ENCODE measurements at places on chromosomes 6 and 20. TPM values are rescaled to one million over a fixed set of nuclear protein-coding genes. Genes with fewer than 3 reads are reported as not detected.
A peak's percentile ranks its signal among the peaks of the same experiment; 100 is the strongest.

DNA sequence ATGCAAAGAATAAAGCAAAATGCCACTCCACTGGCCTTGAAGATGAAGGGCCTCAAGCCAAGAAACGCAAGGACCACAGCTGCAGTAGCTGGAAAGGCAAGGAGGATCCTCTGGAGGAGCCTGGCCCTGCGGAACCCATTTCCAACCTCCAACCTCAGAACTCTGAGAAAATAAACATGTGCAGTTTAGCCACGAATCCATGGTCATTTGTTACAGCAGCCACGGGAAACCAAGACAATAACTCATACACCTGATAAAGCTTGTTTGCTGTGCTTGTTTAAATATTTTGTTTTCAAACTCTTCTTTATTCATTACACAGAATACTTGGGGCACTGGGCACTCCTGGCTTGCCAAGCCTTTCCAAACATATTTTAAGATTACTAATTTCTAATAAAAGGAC lies 10.4 kb downstream of the SERPINB6 start:
- peaks cover 3% of the 10 kb centered on the region for H3K36me3 ChIP-seq
- H3K27me3 ChIP-seq = no peaks in the 10 kb centered on the region
- peaks cover 4% of the 10 kb centered on the region for H3K4me1 ChIP-seq
- no peak overlapping the region for H3K4me3 ChIP-seq

GRCh38 chr20:57922083-57922482 lies 212.3 kb upstream of the PMEPA1 start:
- DNase-seq = no peak
- H3K4me3 ChIP-seq = no peak overlapping the region
- no peaks in the 10 kb centered on the region for H3K27me3 ChIP-seq
- H3K4me1 ChIP-seq = no peaks in the 10 kb centered on the region
- no peak overlapping the region for H3K27ac ChIP-seq

DNA sequence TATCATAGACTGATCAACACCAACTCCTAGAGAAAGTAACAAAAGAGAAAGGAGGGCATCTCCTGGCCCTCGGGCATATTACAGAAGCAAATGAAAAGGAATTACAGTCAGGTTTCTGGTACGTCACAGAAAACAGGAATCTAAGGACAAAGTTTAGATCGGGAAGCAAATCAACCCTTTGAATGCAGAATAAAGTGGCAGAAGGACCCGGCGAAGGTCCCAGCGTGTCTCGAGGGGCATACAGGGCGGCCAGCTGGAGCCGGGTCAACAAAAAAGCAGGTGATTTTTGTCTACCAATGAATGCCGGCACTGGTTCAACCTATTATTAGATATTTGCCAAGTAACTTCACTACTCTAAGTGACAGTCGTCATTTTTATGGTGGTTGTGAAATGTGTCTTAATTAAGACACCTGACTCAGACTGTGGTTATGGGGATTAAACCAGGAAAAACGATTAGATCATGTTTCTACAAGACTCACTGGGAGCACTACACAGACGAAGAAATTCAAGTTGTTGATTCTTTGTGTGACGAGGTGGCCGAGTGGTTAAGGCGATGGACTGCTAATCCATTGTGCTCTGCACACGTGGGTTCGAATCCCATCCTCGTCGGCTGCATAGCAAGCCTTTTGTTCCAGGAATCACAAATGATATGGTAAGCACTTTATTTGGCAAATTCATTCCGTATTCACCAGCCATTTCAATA lies 12.4 kb upstream of the ZSCAN9 start:
- peaks cover 31% of the 10 kb centered on the region for H3K4me1 ChIP-seq
- peak overlapping the region; percentile 1 for H3K4me3 ChIP-seq
- H3K36me3 ChIP-seq = no peaks in the 10 kb centered on the region
- peak; percentile 32 for DNase-seq

DNA sequence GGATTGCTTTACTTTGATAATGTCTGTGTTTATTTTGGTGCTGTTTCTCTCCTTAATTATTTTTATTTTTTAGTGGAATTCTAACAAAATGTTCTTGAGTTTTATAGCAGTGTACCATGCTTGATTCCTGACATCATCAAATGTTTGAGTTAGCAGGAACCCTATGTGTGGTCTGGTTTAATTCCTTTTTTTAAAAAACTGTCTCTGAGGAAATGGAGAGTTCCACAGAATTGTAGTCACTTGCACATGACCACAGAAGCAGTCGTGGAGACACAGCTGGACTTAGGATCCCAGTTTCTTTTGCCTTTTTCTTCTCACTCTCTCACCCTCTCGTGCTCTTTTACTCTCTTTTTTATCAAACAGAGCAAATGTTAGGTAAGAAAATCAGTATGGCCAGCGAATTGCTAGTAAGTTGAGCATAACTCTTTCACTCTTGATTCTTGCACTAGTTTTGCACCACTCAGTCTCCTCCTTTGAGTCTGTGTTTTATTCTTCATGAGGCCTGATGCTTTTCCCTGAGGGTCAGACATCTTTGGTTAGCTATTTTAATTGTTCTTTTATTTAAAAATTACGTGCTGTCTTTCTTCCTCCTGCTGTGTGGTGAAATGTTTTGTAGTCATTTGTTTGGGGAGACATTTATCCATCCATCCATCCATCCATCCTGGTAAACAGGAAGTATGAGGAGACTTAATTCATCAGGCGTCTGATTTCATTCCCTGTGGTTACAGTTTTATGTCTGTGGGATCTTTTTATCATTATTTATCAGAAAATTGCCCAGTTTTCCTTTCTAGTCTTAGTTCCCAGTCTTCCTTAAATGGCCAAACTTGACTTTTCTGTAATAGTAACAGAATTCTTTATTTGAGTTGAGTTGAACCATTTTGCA lies 83.0 kb downstream of the SCAF8 start:
- peaks cover 25% of the 10 kb centered on the region for H3K4me1 ChIP-seq
- no peak for DNase-seq
- H3K27me3 ChIP-seq = no peaks in the 10 kb centered on the region
- no peak overlapping the region for H3K4me3 ChIP-seq
- H3K27ac ChIP-seq = no peak overlapping the region

CDC25B gene
- total RNA-seq = 77.3 TPM

CASS4 gene
- 0.42 TPM for total RNA-seq

DNA sequence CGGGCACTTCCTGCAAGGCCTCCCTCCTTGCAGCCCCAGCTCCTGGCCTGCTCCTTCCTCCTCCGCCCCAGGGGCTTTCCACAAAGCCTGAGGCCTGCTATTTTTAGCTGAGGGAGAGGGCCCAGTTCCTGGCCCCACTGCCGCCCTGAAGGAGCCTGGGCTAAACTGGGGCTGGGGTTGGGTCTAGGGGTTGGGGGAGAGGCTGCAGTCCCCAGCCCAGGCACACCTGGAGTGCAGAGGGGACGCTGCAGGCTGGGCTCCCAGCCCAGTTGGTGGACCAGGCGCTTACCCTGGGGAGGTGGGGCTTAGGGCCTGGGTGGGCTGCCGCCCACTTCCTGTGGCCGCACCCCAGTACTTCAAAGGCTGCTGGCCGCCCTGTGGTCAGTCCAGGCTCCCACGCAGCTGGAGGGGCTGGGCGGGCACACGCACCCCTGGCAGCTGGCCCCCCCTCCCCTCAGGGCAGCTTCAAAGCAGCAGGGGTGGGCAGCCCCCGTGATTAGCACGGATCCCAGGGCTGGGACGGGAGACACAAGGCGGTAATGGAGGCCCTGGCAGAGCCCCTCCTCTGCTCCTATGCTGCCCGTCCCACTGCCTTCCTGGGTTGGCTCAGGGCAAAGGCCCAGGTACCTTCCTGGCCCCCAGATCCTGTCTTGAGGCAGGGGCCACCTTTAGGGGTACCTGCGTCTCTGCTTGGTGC lies 7.1 kb upstream of the ABHD16B start:
- no peaks in the 10 kb centered on the region for H3K36me3 ChIP-seq
- H3K4me3 ChIP-seq = no peak overlapping the region
- DNase-seq = peak; percentile 23
- no peaks in the 10 kb centered on the region for H3K27me3 ChIP-seq
- no peak overlapping the region for H3K27ac ChIP-seq

DNA sequence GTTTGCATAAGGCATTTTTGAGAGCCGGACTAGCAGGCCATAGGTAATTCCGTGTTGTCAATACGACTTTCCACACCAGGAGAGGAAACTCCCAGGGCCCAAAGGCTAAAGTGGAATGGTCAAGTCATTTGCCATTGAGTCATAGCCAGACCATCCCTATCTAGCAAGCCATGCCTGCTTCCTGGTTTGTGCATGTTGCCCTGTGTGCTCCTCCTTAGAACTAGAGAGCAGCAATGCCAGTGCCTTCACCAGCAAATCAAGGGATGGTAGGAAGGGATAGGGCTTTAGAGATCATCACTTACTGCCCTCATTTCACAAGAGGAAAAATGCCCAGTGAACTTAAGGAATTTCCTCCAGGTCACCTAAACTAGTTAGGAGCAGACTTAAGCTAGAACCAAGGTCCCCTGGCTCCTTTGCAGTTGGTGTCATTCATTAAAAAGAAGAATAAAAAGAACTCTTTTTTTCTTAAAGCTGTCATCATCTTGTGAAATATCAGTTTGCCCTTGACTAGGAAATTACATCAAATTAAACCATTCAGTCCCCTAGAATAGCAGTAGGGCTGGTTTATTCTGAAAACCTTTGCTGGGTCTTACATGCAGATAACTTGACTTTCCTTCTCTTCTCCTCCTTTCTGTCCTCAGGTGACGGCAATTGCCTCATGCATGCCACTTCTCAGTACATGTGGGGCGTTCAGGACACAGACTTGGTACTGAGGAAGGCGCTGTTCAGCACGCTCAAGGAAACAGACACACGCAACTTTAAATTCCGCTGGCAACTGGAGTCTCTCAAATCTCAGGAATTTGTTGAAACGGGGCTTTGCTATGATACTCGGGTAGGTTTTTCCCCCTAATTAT lies 7.4 kb downstream of the TNFAIP3 start:
- peak overlapping the region; percentile 96 for H3K27ac ChIP-seq
- H3K4me1 ChIP-seq = peaks cover 56% of the 10 kb centered on the region
- no peak overlapping the region for H3K4me3 ChIP-seq
- no peaks in the 10 kb centered on the region for H3K27me3 ChIP-seq
- no peak for DNase-seq

OR10C1 gene
- total RNA-seq = not detected

DNA sequence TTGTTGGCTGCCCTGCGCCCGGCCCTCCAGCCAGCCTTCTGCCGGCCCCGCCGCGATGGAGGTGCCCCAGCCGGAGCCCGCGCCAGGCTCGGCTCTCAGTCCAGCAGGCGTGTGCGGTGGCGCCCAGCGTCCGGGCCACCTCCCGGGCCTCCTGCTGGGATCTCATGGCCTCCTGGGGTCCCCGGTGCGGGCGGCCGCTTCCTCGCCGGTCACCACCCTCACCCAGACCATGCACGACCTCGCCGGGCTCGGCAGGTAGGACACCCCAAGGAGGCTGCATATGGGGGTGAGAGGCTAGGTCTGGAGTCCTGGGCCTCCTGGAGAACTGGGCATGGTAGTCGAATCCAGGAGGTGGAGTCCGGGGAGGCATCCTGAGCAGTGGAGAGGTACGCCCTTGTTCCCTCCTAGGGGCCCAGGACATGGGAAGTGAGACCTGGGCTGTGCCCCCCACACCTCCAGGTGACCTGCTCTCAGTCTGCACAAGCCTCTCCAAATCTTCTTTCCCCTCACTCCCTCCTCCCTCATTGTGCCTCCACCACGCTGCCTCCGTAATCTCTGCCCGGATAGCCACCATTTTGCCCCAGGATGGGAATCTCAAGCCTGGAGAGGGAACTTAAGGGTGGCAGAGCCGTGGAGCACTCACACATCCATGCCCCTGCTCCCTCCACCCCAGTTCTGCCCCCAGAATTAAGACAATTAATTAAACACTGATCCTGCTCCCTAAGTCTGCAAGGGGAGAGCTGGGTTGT lies 541 bp downstream of the CDC25B start:
- DNase-seq = peak; percentile 36
- H3K4me1 ChIP-seq = peaks cover 61% of the 10 kb centered on the region
- peaks cover 16% of the 10 kb centered on the region for H3K36me3 ChIP-seq
- H3K4me3 ChIP-seq = peak overlapping the region; percentile 81
- no peaks in the 10 kb centered on the region for H3K27me3 ChIP-seq
- H3K27ac ChIP-seq = peak overlapping the region; percentile 79

RNF39 gene
- not detected for total RNA-seq

GRCh38 chr20:5928836-5929715 lies 21.3 kb downstream of the TRMT6 start:
- no peaks in the 10 kb centered on the region for H3K36me3 ChIP-seq
- DNase-seq = no peak
- no peak overlapping the region for H3K4me3 ChIP-seq
- no peak overlapping the region for H3K27ac ChIP-seq

- H3K27me3 ChIP-seq = no peaks in the 10 kb centered on the region
- no peak overlapping the region for H3K27ac ChIP-seq
- no peaks in the 10 kb centered on the region for H3K36me3 ChIP-seq
- peak; percentile 9 for DNase-seq
Measured at GRCh38 chr20:63532449-63532971, 4.7 kb downstream of the PTK6 start.

- DNase-seq = no peak
- no peak overlapping the region for H3K27ac ChIP-seq
- no peaks in the 10 kb centered on the region for H3K27me3 ChIP-seq
- H3K4me1 ChIP-seq = no peaks in the 10 kb centered on the region
- no peak overlapping the region for H3K4me3 ChIP-seq
- no peaks in the 10 kb centered on the region for H3K36me3 ChIP-seq
Measured at GRCh38 chr20:58550275-58551059, 35.3 kb upstream of the APCDD1L start.

SRMS gene
- total RNA-seq = 0.17 TPM

LY6G6D gene
- total RNA-seq = not detected

DNA sequence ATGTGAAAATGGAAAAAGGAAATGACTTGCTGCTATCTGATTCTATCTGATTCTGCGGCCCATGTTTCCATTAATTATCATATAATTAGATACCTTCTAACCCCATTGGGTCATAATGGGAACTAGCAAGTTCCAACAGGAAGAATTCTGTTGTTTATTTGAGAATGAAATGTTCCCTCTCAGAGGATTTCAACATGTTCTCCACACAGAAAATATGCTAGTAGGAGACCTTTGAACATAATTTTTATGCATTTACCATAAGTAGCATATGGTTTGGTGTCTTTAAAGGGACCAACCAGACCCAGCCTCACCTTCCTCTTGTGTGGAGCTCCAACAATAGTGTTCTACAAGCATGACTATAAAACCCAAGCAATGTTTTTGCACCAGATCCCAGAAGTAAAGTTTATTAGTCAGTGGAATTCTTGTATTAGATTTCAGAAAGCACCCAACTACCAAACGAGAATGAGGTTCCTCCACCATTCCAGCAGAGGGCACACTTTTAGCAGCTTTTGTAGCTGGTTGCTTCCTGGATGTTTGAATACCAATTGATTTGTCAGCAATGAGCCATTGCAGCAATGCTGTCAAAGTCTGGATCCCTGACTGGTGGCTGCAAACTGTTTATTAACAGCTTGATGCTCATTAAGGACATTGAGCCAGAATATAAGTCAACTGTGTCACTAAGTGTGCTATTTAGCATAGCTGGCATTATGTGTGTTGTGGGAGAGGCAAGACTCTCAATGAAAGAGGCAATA lies 143.6 kb upstream of the GJE1 start:
- no peak for DNase-seq
- no peaks in the 10 kb centered on the region for H3K4me1 ChIP-seq
- no peak overlapping the region for H3K27ac ChIP-seq
- no peaks in the 10 kb centered on the region for H3K27me3 ChIP-seq

Measured in B cell (primary cell).